Psoas muscle (tissue), 8 donors: ENCODE measurements at places on chromosomes 12 and 14. TPM values are rescaled to one million over a fixed set of nuclear protein-coding genes. Genes with fewer than 3 reads are reported as not detected.
A peak's percentile ranks its signal among the peaks of the same experiment; 100 is the strongest.

- DNase-seq, result no peak
Observed at GRCh38 chr14:90777358-90777757, 38.9 kb downstream of the TTC7B start.

DNA sequence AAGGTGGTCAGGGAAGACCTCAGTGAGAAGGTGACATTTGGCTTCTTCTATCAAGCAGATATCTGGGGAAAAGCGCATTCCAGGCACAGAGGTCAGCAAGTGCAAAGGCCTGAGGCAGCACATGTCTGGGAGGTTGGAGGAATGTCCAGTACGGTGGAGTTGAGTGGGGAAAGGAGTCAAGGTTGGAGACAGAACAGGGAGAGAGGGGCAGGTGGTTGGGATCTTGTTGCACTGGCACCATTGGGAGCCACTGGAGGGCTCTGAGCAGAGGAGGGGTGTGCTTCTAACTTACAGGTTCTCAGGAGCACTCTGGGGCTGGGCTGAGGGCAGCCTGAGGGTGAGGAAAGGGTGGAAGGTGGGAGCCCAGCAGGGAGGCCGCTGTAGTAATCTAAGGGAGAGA, 52.1 kb downstream of the EID3 start:
- DNase-seq, result no peak

GRCh38 chr14:99237288-99237687, 34.7 kb downstream of the BCL11B start:
- no peak for DNase-seq

The KICS2 gene
- 4.8 TPM for polyA plus RNA-seq

DNA sequence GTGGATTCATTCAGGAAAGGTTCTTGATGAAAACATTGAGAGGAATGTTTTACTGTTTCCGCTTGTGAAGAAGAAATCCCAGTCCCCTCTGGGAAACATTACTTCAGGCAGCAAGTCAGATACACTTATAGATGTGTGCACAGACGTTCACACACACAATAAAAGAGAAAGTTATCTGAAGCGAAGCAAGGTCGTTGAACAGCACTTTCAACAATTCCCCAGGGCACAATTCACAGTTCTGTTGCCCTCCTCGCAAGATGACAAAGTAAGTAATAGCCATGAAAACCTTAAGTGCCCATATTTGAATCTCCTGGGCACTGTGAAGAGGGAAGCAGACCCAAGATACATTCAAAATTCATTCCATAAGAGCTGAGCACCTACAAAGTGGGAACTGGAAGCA, 156.6 kb upstream of the CAND1 start:
- no peak for DNase-seq

GRCh38 chr14:65412032-65412846, at the start of gene FUT8:
Gene FUT8, plus strand, starts transcription at chr14:65412730. Its CDS starts 148,834 bp downstream, at chr14:65561564.
- DNase-seq, result peak; percentile 99

- DNase-seq, result no peak
Observed at GRCh38 chr12:120767071-120768024, 41.7 kb downstream of the ACADS start.

DNA sequence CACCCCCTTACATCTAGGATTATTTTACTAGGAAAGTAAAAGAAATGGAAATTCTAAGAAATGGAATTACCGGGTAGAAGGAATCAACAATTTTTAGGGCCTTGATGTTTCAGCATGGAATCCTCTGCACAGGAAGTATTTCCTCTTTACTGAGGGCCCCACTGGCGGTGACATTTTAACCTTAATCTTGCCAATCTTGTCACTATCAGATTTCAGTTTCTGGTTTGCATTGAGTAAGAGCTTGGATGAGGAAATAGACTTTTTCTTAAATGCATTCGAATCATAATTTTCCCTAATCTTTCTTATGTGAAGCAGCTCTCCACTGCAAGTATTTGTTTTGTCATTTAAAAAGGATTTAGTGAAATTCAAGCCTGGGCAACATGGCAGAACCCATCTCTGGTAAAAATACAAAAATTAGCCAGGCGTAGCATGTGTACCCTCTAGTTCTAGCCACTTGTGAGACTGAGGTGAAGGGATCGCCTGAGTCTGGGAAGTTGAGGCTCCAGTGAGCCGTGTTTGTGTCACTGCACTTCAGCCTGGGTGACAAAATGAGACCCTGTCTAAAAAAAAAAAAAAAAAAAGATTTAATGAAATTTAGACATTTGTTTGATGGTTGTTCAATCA, 40.7 kb downstream of the TPCN1 start:
- DNase-seq, result peak; percentile 12

DNA sequence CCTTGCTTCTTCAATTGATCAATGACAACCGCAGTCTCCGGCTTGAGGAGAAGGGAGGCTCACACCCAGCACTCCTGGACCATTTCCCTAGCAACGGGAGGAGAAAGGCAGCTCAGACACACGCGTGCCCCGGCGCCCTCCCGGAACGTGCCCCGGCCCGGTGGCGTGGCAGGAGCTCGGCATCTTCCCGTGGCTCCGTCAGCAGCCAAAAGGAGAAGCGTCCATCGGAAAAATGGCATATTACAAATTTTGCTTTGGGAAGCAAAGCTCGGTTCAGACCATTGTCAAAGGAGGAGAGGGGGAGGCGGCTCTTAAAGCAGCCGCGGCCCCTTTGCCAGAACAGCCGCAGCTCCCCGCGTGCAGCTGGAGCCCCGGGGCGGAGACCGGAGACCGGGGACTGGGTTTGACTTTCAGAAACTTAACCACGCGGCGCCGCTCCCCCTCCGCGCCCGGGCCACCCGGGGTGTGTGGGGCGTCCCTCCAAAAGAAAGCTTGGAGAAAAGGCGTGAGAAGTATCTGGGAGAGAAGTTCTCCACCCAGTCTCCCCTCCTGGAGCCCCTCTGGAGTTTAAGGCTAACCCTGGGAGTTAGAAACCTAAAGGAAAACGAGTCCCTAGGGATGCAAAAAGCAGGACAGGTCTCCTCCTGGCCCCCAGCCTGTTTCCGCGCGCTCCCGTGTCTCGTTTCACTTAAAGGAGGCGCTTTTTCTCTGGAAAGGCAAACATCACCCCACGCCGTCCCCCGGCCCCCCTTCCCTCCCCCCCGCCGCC, 545 bp downstream of the PPFIA2 start:
- DNase-seq, result peak; percentile 16

DNA sequence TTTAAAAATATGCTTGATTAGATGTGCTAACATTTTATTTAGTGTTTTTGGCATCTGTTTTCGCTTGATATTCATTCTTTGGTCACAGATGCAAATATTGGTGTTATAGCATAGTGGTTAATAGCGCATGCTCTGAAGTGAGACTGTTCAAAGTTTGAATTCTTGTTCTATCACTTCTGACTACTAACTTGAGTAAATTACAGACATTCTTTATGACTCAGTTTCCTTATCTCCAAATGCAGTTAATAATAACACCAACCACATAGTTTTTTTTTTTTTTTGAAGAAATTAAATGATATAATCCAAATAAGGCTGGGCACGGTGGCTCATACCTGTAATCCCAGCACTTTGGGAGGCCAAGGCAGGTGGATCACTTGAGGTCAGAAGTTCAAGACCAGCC, 81.0 kb downstream of the TMX1 start:
- DNase-seq, result no peak

DNA sequence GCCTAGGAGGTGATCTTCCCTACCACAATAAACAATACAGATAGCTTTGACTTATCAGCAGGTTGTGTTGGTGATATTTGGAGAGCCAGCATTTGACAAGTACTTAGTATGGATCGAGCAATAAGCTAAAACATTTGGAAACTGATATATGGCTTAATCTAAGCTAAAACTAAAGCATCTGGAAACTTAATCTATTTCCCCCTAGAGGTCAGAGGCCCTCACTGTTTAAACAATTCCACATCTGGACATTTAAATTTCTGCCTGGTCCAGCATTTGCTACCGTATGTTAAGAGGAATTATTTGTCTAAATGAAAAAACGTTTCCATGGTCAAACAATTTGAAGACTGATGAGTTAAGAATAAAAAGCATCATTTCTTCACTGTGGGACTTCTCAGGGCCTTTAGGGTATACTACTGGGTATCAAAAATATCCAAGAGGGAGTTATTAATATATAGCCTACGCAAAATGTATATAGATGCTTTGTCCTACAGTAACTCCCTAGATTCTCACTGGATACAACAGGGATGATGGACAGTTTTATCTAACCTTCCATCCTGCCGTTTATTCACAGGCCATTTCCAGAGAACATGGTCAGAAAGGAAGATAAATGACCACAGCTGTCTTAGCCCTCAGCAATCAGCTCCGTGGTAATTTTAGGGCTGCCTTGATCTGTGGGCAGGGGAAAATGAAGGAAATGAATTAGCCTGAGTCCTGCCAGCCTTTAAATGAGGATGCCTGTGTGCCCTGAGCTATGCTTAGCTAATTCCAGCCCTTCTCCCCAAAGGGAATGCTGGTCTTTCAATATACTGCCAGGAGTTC, 135.4 kb upstream of the NUDT4 start:
- DNase-seq, result no peak

GRCh38 chr14:71116568-71117122, 209.4 kb downstream of the PCNX1 start:
- DNase-seq, result no peak

DNA sequence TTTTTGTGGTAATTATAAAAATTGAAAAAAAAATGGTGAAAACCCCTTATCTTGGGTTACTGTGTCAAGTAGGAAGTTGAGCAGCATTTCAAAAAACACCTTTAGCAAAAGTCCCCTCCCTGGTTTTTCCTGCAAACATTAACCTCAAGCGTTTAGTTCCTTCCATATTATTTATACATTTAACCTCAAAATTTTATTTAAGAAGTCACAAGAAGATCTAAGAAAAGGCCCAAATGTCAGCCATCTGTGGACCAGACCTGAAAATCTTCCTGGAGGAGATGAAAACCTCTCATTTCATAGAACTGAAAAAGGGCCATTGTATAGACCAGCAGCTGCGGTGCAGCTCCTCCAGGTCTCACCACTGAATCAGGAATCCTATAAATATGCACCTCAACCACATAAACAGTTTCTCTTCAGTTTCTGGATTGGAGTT, 40.4 kb upstream of the BTG1 start:
- no peak for DNase-seq

GRCh38 chr12:105220929-105221290, 15.1 kb downstream of the APPL2 start:
- no peak for DNase-seq

The CIROP gene
- 0.03 TPM for polyA plus RNA-seq

GRCh38 chr14:74077401-74077800, 6.9 kb downstream of the ALDH6A1 start:
- no peak for DNase-seq

The ITGB7 gene
- 0.73 TPM for polyA plus RNA-seq

DNA sequence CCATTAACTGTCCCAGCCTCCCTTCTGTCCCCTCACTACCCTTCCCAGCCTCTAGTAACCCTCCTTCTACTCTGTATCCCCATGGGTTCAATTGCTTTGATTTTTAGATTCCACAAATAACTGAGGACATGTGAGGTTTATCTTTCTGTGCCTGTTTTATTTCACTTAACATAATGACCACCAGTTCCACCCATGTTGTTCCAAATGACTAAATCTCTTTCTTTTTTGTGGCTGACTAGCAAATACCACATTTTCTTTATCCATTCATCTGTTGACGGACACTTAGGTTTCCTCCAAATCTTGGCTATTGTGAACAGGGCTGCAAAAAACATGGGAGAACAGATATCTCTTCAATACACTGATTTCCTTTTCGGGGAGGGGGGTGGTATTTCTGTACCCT, 65.7 kb downstream of the PRKD1 start:
- no peak for DNase-seq

GRCh38 chr14:64708148-64709004, 4.2 kb downstream of the PLEKHG3 start:
- no peak for DNase-seq

GRCh38 chr14:69876221-69876847, 2.9 kb upstream of the SMOC1 start:
- no peak for DNase-seq

DNA sequence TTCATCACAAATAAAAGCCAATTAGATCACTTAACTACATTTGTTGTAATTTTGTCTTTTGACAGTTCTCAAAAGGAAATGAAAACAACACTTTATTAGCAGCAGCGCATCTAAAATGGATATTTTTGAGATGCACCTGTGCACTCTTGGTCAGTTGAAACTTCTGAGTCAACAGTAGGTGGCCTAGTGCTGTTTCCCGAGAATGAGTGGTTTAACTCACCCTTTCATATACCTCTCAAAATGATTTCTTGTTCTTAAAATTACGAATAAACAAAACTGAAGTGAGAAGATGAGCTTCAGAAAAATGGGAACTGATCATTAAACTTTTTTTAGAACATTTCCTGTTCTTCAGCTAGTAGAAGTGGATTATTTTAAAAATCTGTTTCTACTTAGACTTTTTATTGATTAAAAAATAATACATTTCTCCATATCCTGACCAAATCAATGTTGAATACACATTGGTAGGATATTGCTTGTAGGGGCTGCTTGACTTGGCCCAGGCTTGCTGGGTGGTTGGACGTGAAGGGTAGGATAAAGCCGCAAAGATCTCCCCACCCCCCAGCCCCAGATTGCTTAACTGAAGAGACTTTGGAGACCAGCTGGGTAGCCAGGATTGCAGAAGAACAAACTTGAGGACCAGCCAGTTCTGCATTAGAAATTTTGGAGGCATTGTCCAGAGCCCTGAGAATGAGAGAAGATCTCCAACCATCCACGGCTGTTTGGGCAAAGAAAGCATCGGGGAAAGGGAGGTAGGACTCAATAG, 22.3 kb upstream of the STK38L start:
- DNase-seq, result no peak

GRCh38 chr14:51865953-51866747, 5.7 kb downstream of the GNG2 start:
- DNase-seq, result no peak

The PPFIA2 gene
- polyA plus RNA-seq, result 0.04 TPM

DNA sequence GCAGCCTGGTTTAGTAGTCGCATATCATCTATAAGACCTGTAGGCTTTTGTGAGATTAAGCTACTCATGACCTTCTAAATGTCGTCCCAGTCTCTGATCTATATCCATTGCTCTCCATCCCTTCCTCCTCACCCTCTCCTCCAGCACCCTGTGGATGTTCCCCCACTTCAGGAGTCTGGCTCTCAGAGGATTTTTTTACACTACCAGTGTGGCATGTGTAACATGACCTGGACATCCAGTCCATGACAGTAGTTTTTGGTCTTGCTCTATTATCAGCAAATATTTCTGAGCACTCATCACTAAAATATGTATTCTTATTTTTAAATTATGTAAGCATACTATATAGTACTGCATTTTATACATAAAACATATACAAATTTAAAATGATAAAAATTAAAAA, 142.1 kb downstream of the DYRK2 start:
- no peak for DNase-seq

The SYCP3 gene
- polyA plus RNA-seq, result not detected

The HCAR2 gene
- 0.01 TPM for polyA plus RNA-seq

- DNase-seq, result no peak
Observed at GRCh38 chr12:125954362-125954761, 889.1 kb downstream of the AACS start.

DNA sequence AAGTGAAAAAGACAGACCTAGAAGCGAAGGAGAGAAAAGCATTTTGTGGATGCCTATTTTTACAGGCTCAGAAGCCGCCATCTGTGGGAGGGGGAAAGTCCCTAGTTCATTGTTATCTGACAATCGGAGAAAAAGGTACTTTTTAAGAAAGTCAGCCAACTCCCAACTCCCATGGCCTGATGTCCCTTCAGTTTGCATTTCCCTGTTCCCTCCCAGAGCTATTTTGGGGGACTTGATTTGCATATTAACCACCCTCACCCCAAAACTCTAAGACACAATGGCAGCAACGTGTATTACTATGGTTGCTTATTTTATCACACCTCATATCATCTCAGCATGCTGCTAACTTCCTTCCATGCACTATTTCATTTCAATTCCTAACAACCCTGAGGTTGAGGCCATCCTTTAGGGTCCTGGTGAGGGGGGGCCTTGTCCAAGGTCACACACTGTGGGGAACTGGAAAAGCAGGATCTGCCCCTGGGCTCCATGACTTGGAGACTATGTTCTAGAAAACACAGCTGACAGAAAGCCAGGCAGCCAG, 18.7 kb downstream of the HVCN1 start:
- no peak for DNase-seq

The LRP1-AS gene
- not detected for polyA plus RNA-seq
